ENCODE measurements at places on chromosomes 2 and 18. TPM values are rescaled to one million over a fixed set of nuclear protein-coding genes. Genes with fewer than 3 reads are reported as not detected.

GRCh38 chr2:1907291-1907690 is 163.0 kb upstream of the PXDN start:
- H3K27ac ChIP-seq = no peak overlapping the region
- no peaks in the 10 kb centered on the region for H3K36me3 ChIP-seq
- H3K4me3 ChIP-seq = no peak overlapping the region
- DNase-seq = no peak
- H3K27me3 ChIP-seq = peaks cover 7% of the 10 kb centered on the region

The KLHL41 gene
- not detected for total RNA-seq

DNA sequence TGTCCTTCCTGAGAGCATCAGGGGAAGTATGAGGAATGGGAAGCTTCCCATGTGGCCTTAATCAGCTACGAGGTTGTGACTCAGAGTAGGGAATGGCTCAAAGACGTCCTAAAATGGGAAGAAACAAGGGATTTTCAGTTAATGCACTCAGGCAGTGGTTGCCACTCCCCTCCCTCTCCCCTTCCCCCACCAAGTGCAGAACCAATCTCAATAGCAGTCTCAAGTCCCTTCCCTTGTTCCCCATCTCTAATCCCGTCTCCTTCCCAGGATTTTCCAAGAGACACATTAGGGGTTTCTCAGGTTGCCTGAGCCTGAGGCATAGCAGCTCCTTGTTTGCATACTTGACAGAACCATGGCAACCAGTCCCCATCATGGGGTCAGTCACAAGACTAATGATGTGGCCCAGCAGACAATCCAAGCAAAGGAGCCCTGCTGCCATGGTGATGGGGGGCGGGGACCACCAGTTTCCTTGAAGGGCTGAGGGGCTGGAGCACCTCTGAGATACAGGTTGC is 18.2 kb upstream of the RESP18 start:
- no peak overlapping the region for H3K4me3 ChIP-seq
- no peak for DNase-seq
- H3K27ac ChIP-seq = no peak overlapping the region
- peaks cover 50% of the 10 kb centered on the region for H3K27me3 ChIP-seq

- peaks cover 14% of the 10 kb centered on the region for H3K36me3 ChIP-seq
- H3K4me3 ChIP-seq = peak overlapping the region; percentile 7
- peak overlapping the region; percentile 84 for H3K27ac ChIP-seq
- peaks cover 5% of the 10 kb centered on the region for H3K27me3 ChIP-seq
These were observed 81.3 kb downstream of the STRADB start for GRCh38 chr2:201532686-201533304.

DNA sequence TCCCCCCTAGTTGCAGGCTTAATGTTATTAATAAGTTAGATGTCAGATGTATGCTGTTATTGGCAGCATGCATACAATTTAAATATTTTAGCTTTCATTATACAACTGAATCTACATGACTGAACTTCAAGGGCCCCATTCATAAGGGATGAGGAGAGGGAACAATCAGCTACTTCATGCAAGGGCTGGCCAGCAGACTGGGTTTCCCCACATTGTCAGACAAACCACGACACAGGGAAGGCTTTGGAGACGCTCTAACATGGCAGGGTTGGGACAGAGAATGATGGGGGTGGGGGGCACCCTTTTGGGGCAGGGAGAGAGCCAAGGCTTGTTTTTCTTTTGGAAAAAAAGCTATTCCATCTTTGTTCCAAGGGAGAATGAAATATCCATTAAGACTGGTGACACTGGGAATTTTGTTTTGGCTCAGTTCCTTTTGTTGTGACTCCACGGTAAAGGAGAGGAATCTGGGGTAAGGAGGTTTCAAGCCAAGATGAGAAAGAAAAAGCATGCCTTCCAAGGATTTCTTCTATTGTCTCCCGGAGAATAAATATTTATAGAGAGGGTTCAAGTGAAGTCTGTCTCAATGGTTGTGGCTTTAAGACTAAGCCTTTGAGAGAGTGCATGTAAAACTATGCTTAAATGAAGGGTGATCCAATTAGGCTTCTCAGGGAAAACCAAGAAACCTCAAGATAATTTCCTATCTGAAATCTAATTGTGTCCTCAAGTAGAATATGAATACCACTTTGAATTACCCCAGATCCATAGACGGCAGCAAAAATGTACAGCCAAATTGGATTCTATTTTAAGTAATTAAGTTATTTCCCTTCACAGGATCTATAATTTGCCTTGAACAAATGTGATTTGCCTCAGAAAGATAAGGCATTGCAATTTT is 5.4 kb downstream of the CXCR4 start:
- H3K4me3 ChIP-seq = no peak overlapping the region
- H3K27me3 ChIP-seq = peaks cover 5% of the 10 kb centered on the region
- H3K27ac ChIP-seq = peak overlapping the region; percentile 30
- no peak for DNase-seq
- peaks cover 32% of the 10 kb centered on the region for H3K36me3 ChIP-seq
- H3K4me1 ChIP-seq = peaks cover 25% of the 10 kb centered on the region

DNA sequence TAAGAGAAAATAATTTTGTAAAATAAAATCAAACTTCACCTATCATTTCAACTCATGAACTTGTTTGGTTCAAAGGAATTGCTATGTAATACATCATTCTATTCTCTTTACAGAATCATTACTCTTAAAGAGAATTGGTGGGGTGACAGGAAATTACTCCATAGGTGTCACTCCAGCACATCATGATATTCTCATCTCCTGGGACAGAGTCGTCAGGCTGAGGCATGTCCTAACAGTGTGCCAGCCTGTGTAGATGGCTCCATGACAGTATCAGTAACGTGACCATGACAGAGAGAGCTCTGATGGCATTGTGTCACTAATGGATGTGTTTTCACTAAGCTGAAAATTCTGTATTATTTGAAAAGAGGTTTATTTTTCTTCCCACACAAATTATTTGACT is 13.9 kb downstream of the SPATS2L start:
- H3K27me3 ChIP-seq = no peaks in the 10 kb centered on the region
- no peak for DNase-seq
- no peak overlapping the region for H3K27ac ChIP-seq
- H3K4me1 ChIP-seq = no peaks in the 10 kb centered on the region
- no peaks in the 10 kb centered on the region for H3K36me3 ChIP-seq

The HEATR5B gene
- 23.3 TPM for total RNA-seq

GRCh38 chr2:73290049-73290839 is 3.1 kb downstream of the EGR4 start:
- H3K36me3 ChIP-seq = no peaks in the 10 kb centered on the region
- H3K27me3 ChIP-seq = peaks cover 46% of the 10 kb centered on the region
- DNase-seq = peak; percentile 61
- no peak overlapping the region for H3K27ac ChIP-seq
- peak overlapping the region; percentile 4 for H3K4me3 ChIP-seq
- H3K4me1 ChIP-seq = peaks cover 20% of the 10 kb centered on the region

The PDE1A gene
- not detected for total RNA-seq

DNA sequence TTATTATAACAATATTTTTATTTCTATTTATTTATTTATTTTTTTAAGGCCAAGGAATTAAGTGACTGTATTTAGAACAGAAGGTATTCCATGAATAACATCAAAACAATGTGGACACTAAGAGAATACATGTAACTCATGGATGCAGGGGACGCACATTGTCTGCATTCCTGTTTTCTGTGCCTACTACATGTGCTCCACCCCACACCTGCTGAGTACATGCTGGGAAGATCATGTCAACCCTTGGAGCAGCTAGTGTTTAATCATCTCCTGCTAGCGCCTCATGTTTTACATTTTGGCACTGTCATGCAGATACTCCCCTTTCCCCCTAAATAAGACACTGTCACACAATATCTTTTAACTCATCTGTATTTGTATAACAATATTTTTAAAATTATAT is 29.3 kb downstream of the DPYSL5 start:
- no peaks in the 10 kb centered on the region for H3K4me1 ChIP-seq
- H3K4me3 ChIP-seq = no peak overlapping the region
- H3K27me3 ChIP-seq = peaks cover 38% of the 10 kb centered on the region

- DNase-seq = no peak
- H3K27me3 ChIP-seq = no peaks in the 10 kb centered on the region
- H3K36me3 ChIP-seq = no peaks in the 10 kb centered on the region
- H3K27ac ChIP-seq = peak overlapping the region; percentile 3
- H3K4me3 ChIP-seq = no peak overlapping the region
- peaks cover 31% of the 10 kb centered on the region for H3K4me1 ChIP-seq
These were observed 252.7 kb downstream of the ZEB2 start for GRCh38 chr2:144267239-144267638.

GRCh38 chr2:13686262-13686661 is 946.3 kb upstream of the LRATD1 start:
- no peak overlapping the region for H3K4me3 ChIP-seq
- no peaks in the 10 kb centered on the region for H3K4me1 ChIP-seq
- no peak overlapping the region for H3K27ac ChIP-seq

The CCDC85A gene
- total RNA-seq = not detected

- no peaks in the 10 kb centered on the region for H3K36me3 ChIP-seq
- no peak overlapping the region for H3K4me3 ChIP-seq
These were observed 17.4 kb downstream of the OSBPL1A start for GRCh38 chr18:24380163-24380747.

GRCh38 chr2:218273908-218274249 is 3.6 kb downstream of the PNKD start:
- H3K36me3 ChIP-seq = peaks cover 9% of the 10 kb centered on the region
- DNase-seq = no peak
- peak overlapping the region; percentile 41 for H3K27ac ChIP-seq
- H3K27me3 ChIP-seq = no peaks in the 10 kb centered on the region
- H3K4me3 ChIP-seq = no peak overlapping the region
- peaks cover 31% of the 10 kb centered on the region for H3K4me1 ChIP-seq

DNA sequence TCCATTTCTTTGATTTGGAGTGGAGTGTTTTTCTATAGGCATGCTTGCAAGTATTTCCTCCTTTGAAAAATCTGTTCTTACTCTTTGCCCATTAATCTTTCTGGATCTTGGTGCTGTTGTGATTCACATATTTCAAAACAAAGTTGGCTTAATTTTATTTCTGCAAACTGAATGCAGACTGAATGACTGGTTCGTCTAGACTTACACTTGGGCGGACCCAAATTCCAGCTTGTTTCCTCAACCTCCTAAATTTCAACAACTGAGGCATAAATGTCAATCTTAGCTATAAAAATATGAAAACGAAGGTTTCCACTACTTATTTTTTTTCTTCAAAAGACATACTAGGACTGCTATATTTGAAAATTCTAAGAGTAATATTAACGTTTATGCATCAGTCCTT is 59.0 kb downstream of the ANKRD44 start:
- H3K4me3 ChIP-seq = no peak overlapping the region
- peaks cover 13% of the 10 kb centered on the region for H3K36me3 ChIP-seq
- H3K27ac ChIP-seq = peak overlapping the region; percentile 96
- H3K27me3 ChIP-seq = no peaks in the 10 kb centered on the region
- H3K4me1 ChIP-seq = peaks cover 84% of the 10 kb centered on the region
- DNase-seq = no peak

DNA sequence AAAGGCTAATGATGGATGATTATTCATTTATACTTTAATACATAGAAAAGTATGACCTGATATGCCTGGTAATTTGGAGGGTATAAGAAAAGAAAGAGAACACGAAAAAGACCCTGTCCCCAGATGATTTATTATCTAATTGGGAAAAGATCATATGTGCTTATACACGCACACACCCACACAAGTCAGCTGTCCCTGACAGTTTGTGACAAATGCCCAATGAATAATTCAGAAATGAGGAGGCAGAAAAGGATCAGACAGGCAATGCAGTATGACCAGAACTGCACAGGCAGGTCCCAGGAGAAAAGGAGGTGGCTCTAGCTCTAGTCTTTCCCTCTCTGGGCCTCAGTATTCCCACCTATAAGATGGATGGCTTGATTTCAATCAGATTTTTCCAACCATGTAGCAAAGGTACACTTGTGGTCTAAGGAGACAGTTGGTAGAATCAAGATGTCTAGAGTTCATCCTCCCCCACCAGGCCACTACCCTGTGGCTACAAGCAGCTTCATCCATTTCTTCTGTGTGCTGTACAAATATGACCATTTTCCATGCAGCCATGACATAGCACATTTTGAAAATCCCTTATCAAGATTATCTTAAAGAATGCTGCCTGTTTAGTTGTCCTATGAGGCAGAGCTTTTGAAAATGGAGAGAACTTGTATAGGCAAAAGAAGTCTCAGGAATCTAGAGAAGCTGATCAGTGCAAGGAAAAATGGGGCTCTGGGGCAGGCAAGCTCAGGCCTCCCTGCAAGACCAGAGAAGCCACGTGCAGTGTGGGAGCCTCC is 19.7 kb downstream of the CYRIA start:
- H3K4me3 ChIP-seq = no peak overlapping the region
- H3K4me1 ChIP-seq = peaks cover 65% of the 10 kb centered on the region
- H3K27me3 ChIP-seq = no peaks in the 10 kb centered on the region

DNA sequence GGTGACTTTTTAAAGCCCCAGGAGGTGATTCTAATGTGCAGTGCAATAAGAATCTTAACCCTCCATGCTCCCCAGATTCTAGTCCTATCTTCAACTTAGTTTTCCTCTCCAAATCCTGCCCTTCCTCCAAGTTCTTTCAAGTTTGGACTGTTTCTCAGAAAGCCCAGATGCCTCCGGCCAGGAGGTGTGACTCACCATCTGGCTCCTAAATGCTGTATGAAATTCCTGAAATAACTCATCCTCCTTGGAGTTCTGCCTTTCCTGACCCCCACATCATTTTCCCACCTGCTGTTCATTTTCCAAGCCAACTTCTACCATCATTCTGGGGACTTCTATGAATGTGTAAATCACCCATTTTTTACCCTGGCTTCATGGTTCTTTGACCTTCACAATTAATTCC is 118.2 kb upstream of the NOL4 start:
- no peak for DNase-seq
- no peak overlapping the region for H3K4me3 ChIP-seq
- H3K4me1 ChIP-seq = no peaks in the 10 kb centered on the region
- no peak overlapping the region for H3K27ac ChIP-seq
- H3K27me3 ChIP-seq = no peaks in the 10 kb centered on the region

The UGT1A9 gene
- not detected for total RNA-seq

The POTEI gene
- not detected for total RNA-seq

DNA sequence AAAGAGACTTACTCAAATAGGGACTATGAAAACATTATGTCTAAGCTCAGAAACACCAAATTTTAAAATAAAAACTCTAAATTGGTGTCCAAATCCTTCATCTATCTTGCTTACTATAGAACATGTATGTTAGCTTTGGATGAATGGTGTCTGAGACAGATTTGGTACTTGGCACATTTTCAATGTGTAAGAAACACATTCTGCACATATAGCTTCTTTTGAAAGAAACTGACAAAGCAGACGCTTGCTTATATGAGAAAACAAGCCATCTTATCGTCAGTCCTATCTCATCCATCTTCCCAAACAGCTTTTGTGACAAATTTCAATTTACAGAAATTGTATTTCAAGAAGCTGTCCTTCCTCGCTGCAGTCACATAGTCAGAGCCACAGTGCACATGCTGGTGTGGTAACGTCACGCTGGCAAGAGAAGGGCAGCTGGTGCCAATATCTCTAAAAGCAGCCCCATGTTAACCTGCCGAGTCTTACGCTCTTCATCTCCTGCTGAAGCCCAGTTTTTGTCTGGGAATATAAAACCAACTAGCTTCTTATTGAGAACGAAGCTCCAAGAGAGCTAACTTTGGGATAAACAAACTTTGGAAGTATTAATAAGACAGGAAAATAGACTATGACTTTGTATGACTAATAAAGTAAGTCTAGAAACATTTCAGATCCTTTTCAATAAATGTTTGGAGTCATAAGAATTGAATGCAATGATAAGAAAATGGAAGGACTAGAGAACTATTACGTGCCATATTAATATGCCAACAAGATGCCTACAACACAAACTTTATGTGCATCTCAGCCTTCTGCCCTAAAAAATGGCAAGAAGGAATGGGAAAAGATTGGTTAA is 74.9 kb upstream of the TFCP2L1 start:
- no peak overlapping the region for H3K4me3 ChIP-seq
- no peaks in the 10 kb centered on the region for H3K27me3 ChIP-seq
- no peaks in the 10 kb centered on the region for H3K4me1 ChIP-seq

GRCh38 chr2:228092056-228092455 is 89.4 kb downstream of the SPHKAP start:
- no peak overlapping the region for H3K4me3 ChIP-seq
- H3K27ac ChIP-seq = no peak overlapping the region
- no peaks in the 10 kb centered on the region for H3K4me1 ChIP-seq

Data from natural killer cell treated with Interleukin-12 subunit alpha and Interleukin-12 subunit beta and Interleukin-15 and Interleukin-18, amount 100 ng/mL, for 72 hours (primary cell).